ENCODE measurements at places on chromosomes 5 and 9. TPM values are rescaled to one million over a fixed set of nuclear protein-coding genes. Genes with fewer than 3 reads are reported as not detected.

PCDHB6 gene
- total RNA-seq = 2.0 TPM

MYO10 gene
- 13.9 TPM for total RNA-seq

DNA sequence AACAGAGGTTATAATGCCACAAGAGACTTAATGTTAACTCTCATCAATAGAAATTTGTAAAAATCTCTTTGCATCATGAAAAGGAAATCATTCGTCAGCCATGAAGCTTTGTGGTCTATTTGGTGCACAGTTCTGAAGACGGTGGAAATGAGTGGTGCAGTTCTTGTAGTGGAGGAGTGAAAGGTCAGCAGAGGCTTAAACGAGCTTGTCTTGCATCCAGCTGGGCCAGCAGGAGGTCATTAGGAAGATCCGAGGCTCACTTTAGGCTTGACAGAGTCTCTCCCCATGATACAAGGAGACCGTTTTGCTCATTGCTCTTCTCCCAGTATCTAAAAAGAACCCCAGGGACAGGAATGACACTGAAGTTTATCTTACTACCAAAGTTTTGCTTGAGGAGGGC lies 440.8 kb downstream of the BNC2 start:
- no peak for DNase-seq

TARS1 gene
- total RNA-seq = 45.6 TPM

GRCh38 chr5:28710360-28710759 lies 1672.0 kb upstream of the CDH9 start:
- no peak for DNase-seq

DNA sequence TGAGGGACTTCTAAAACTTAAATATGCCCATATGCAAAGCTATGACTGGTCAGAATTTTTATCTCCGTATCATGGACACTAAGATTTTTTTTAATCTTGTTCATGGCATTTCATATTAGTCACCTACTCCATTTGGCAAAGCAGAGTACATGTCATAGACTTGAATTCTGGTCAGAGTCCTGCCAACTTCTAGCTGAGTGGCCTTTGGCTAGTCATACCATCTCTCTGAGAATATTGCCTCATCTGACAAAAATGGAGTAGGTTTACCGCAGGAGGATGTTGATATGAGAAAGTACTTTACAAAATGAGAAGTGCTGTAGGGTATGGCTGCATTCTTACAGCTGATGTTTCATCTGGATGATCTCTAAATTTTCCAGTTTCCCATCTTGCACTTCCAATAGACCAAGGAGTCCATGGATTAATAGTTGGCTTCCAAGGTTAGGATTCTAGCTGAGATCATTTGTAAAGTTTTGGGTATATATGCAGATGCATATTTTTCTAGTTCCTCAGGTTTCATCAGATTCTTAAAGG lies 150.8 kb upstream of the NR3C1 start:
- DNase-seq = no peak

TMEM252 gene
- total RNA-seq = not detected

- DNase-seq = no peak
These were observed 59.7 kb downstream of the GGTA1 start for GRCh38 chr9:121439711-121440664.

GRCh38 chr9:121773286-121773953 lies 122.0 kb downstream of the DAB2IP start:
- DNase-seq = peak; percentile 19

DNA sequence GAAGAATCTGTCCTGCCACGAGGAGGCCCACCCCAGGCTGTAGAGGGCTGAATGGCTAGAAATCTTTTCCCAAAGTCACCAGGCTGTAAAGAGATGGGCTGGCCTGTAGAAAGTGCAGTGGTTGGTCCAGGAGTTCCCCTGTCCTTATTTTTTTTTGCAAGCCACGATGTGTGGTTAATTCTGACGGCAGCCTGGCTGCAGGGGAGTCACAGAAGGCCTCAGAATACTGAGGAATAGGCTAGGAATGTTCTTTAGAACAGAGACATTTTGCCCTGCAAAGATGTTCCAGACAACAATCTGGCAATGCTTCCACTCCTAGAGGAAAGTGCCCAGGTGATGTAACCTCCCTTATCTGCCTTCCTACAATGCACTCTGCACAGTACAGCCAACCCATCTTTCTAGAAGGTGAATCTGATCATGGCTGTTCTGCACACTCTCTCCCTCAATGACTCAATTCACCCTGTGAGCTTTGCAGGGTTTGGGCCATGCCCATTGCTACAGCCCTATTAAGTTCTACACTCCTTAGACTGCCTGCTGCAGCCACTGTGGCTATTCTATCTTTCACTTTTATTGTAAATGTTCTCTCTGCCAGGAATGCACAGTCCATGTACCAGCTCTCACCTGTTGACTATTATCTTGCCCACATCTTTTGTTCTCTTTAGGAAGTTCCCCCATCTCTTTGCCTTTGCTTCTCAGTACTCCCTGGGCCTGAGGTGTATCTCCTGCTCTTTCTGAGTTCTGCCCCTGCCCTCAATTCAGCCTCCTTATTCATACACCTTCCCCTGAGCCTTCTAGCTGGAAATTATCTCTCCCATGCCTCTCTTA lies 377.8 kb upstream of the CLINT1 start:
- no peak for DNase-seq

- DNase-seq = no peak
These were observed 161.5 kb upstream of the NR4A3 start for GRCh38 chr9:99660191-99660636.

CDKN2B gene
- total RNA-seq = 5.3 TPM

GRCh38 chr9:130663258-130663976 lies 977 bp upstream of the PRDM12 start:
- no peak for DNase-seq

- DNase-seq = no peak
These were observed 144.4 kb downstream of the BNC2 start for GRCh38 chr9:16726029-16726428.

GRCh38 chr9:100104314-100104713 lies 5.3 kb downstream of the INVS start:
- DNase-seq = no peak

PRDM9 gene
- total RNA-seq = not detected

DNA sequence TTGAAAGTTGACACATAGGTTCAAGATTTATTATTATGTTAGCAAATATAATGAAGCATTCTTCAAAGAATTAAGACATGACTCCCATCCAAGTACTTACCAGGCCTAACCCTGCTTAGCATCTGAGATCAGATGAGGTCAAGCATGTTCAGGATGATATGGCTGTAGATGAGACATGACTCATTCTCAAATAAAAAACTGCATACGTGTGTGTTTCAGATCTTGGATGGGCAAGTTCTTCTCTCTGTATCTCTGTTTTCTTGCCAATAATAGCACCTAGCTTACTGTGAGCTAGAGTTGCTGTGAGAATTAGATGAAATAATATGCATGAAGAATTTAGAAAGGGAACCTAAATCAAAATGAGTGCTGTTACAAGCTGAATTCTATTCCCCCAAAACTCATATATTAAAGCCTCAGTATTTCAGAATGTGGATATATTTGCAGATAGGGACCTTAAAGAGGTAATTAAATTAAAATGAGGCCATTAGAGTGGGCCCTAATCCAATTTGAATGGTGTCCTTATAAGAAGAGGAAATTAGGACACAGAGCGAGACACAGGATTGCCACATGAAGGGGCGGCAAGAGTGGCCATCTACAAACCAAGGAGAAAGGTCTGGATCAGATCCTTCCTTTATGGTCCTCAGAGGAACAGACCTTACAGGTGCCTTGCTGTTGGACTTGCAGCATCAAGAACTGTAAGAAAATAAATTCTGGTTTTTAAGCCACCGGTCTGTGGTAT lies 146.2 kb downstream of the MARCHF11 start:
- no peak for DNase-seq

DNA sequence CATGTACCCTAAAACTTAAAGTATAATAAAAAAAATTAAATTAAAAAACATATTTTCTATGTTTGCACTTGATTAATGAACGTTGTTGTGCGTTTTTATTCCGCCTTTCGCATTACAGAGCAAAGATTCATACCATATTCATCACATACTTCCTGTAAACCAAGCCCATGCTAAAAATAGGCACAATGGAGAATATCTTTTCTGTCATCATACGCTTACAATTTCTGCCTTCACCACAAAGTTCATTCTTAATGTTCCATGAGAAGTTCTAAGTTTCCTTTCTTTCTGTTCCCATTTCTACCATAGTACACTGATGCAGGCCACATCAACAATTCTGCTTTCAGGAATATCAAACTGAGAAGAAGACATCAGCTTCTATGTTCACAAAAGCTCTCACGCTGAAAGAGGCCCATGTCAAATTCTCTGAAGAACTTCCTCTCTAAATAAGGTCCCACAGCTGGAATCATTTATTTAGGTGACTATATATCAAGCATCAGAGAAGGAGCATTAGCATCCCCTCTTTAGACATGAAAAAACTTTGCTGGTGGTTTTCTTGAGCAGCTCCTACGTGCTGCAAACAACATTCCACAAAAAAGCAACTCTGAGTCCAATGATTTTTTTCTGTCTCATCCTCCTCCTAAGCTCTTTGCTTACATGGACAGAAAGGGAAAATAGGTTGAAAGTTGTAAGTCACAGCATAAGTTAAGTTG lies 456.4 kb downstream of the CDH10 start:
- no peak for DNase-seq

- DNase-seq = no peak
These were observed 1.3 kb downstream of the QSOX2 start for GRCh38 chr9:136244122-136244968.

DNA sequence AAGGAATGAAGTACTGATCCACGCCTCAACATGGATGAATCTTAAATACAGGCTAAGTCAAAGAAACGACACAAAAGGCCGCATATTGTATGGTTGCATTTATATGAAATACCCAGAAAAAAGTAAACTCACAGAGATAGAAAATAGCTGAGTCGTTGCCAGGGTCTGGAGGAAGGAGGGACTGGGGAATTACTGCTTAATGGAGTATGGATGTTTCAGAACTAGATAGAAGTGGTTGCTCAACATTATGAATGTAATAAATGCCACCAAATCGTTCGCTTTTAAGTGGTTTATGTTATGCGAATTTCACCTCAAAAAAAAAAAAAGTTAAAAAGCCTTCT lies 784 bp upstream of the MSANTD3 start:
- no peak for DNase-seq

GRCh38 chr5:892394-893136 lies at the start of the genes BRD9 and TRIP13:
TSS of gene BRD9 (minus strand) at chr5:892801. CDS start at chr5:892657, 144 bp downstream.
TSS of gene TRIP13 (plus strand) at chr5:892884. CDS start at chr5:892999, 115 bp downstream.
- peak; percentile 75 for DNase-seq

MARCHF3 gene
- 4.5 TPM for total RNA-seq

- DNase-seq = peak; percentile 20
These were observed at the start of gene FRMPD1 for GRCh38 chr9:37650873-37651768. TSS of gene FRMPD1 (plus strand) at chr9:37650954. CDS start at chr9:37692642, 41,688 bp downstream.

- no peak for DNase-seq
These were observed 364.2 kb downstream of the NNT start for GRCh38 chr5:43967165-43967564.

GRCh38 chr5:132447196-132447595 lies 43.4 kb downstream of the IRF1 start:
- no peak for DNase-seq

SPARC gene
- total RNA-seq = 371 TPM

GRCh38 chr5:103923616-103924168 lies 361.1 kb upstream of the NUDT12 start:
- no peak for DNase-seq

DNA sequence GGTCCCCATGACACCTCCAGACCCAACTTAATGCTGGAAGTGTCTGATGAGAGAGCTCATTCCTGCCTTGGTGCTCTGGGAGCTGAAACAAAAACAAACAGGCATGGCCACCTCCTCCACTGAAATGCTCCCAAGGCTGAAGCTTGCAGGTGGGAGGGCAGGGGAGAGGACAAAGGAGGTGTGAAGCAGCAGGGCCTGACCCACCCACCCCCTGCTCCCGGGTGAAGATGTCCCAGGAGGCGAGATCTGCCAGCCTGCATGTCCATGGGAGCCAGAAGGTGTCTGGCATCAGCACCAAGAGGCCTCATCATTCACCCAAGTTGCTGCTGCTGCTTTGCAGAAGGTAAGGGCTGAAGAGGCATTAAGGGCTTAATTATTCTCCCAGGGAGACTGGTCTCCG lies 4.2 kb upstream of the CCIN start:
- DNase-seq = no peak

DNA sequence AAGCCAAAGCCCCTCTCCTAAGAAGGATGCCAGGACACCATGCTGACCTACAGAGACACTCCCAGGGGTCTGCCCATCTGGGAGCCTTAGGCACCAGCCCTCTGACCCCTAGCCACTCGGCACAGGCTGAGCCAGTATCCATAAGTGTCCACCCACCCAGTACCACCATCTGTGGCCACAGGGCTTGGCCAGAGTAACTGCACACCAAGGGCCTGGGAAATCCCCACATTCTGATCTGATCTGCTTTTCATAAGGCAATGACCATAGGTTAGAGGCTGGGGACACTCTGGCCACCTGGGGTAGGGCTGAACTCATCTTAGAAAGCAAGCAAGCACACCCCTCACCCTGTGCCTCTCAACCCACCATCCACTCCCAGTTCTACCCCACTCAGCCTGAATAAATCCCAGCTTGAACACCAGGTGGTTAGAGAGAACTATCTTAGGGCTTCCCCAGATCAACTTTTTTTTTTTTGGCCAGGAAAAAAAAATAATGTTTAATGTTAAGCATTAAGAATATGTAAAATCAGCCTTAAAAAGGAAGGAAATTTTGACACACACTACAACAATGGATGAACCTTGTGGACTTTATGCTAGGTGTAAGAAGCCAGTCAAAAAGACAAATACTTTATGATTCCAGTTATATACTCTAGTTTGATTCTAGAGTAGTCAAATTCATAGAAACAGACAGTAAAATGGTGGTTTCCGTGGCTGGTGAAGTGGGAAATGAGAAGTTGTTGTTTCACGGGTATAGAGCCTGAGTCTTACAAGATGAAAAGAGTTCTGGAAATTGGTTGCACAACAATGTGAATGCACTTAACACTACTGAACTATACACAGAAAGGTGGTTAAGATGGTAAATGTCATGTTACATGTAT lies 6.2 kb downstream of the GNPDA1 start:
- no peak for DNase-seq

- no peak for DNase-seq
These were observed 86.2 kb downstream of the CSNK1G3 start for GRCh38 chr5:123598028-123598689.

DNA sequence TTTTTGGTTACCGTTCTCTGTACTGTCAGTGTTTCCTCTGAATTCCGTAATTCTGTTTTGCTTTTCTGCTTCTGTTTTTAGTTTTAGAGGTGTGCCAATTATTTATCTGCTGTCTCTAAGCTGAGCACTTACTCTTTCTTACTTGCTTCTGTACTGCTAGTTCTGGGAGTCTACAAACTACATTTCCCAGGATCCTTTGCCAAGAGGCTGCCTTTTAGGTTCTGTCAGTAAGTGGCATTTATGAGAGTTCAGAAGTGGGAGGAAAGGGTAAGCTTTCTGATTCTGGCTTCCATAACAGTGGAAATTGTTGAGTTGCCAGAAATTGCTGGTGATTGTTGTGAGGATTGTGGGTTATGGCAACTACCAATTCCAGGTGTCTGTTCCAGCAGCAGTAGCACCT lies 102.4 kb downstream of the OSTF1 start:
- no peak for DNase-seq

APBA1 gene
- 17.1 TPM for total RNA-seq

SH3TC2 gene
- 0.77 TPM for total RNA-seq

GRCh38 chr9:95764533-95765319 lies 110.8 kb upstream of the ERCC6L2 start:
- DNase-seq = no peak

PAX5 gene
- not detected for total RNA-seq

LHX2 gene
- 0.87 TPM for total RNA-seq

ZNF366 gene
- total RNA-seq = 0.83 TPM

SPINK6 gene
- not detected for total RNA-seq
